CD4-positive, alpha-beta T cell (primary cell): ENCODE measurements at places on chromosomes 2 and 18.

GRCh38 chr2:178395941-178396570 is 54.9 kb downstream of the PRKRA start:
- DNase-seq, result no peak

DNA sequence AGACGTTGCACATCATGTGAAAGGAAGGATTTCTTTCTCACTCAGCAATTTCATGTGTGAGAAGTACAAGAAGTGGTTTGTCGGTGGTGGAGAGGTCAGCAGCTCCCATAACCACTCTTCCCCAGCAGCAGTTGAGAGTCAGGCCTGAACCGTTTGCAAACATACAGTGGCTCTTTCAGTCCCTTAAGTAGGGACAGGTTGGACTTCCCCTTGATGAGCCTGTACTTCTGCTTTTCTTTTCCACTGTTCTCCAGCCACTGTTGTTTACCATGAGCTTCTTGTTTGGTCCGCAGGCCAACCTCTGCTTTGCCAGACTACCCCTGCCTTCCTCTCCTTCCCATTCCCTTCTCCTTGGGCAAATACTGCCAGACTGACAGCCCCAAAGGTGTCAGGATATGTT is 391.3 kb upstream of the CELF4 start:
- DNase-seq, result no peak

- DNase-seq, result no peak
These were observed 26.9 kb downstream of the AGAP1 start for GRCh38 chr2:235520787-235521186.

- no peak for DNase-seq
These were observed 1240.8 kb upstream of the CRIM1 start for GRCh38 chr2:35114765-35115164.

DNA sequence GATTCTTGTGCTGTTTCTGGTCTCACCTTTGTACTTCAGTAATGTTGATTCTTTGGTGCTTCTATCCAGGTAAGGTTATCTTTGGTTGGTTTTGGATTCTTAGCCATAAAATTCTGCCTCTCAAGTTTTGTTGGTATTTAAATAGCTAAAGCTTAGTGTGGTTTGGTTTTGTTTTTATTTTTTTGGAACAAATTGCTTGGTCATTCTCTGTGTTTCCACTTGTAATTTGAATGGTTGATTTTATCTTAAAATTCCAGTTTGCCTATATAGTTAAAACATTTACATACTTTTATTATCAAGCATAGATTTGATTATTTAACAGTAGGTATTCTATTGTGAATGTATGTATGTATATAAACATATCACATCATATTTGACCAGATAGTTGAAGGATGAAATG is 6.6 kb downstream of the NCOA1 start:
- no peak for DNase-seq
